ENCODE measurements at places on chromosomes 1 and 21.

GRCh38 chr1:26772687-26773086, 15.1 kb upstream of the PIGV start:
- H3K36me3 ChIP-seq = peaks cover 11% of the 10 kb centered on the region
- no peak for DNase-seq
- H3K27me3 ChIP-seq = peaks cover 8% of the 10 kb centered on the region
- H3K4me1 ChIP-seq = peaks cover 8% of the 10 kb centered on the region

DNA sequence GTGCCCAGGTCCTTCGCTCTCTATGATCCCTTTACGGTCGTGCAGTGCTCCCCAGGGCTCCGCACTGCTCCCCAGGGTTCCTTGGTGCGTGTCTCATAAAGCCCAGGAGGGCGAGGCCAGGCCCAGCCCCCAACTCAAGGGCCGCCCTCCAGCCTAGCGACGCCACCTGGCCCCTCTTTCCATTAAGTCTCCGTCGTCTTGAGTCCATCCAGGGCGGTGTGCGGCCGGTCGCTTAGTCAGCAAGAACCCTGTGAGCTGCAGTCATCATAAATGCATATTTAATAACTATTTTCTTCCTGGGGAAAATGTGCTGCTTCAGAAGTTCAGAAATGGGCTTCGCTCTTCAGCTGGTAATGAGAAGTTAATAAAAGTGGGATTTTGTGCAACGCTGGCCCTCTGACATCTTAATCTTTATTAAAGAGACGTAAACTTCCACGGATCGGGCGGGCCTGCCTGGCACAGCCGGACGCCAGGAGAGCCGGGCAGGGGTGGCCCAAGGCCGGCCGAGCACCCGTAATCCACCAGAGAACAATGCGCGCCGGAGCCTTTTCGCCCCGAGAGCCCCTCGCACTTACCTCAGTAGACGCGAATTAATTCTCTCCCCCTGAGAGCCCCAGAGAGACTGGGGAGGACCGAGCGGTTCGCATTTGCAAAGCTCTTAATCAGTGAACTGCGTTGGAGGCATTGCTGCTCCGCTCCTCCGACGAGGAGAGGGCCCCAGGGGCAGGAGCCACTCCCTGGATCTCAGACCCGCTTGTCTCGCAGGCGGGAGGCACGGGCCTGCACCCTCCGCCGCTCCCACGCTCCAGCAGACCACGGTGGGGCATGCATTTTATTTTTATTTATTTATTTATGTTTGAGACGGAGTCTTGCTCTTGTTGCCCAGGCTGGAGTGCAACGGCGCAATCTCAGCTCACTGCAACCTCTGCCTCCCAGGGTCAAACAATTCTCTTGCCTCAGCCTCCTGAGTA, 188.3 kb upstream of the ARHGEF16 start:
- no peak overlapping the region for H3K4me3 ChIP-seq
- peaks cover 9% of the 10 kb centered on the region for H3K36me3 ChIP-seq
- peaks cover 13% of the 10 kb centered on the region for H3K27me3 ChIP-seq
- H3K4me1 ChIP-seq = peaks cover 2% of the 10 kb centered on the region

DNA sequence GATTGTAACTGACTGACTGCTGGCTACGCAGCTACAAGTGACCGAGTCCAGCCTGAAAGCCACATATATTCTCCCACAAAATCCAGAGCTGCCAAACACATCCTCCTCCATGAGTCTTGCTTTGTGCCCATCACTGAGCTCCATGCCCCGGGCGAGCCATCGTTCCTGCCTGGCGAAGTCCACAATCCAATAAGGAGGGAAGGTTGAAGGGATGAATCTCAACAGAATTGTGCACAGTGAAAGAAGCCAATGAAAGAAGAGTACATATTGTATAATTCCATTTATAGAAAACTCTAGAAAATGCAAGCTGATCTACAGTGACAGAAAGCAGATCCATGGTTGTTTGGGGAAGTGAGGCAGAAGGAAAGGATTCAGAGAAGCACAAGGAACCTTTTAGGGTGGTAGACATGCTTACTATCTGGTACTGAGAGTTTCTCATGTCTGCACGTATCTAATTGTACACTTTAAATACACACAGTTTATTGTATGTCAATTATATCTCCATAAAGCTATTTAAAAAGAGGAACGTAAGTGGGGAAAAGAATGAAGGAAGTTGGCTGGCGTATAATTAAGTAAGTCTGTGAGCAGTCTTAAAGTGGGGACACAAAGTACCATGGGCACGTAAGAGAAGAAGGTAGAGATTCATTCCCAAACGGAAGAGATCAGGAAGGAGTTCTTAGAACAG, 115.9 kb upstream of the JUN start:
- H3K27me3 ChIP-seq = peaks cover 5% of the 10 kb centered on the region
- no peaks in the 10 kb centered on the region for H3K36me3 ChIP-seq
- H3K4me3 ChIP-seq = no peak overlapping the region
- DNase-seq = no peak

GRCh38 chr1:71054281-71054731, 6.7 kb upstream of the PTGER3 start:
- H3K27me3 ChIP-seq = no peaks in the 10 kb centered on the region
- no peak overlapping the region for H3K4me3 ChIP-seq
- no peaks in the 10 kb centered on the region for H3K4me1 ChIP-seq
- no peak for DNase-seq
- H3K36me3 ChIP-seq = no peaks in the 10 kb centered on the region
- no peak overlapping the region for H3K27ac ChIP-seq

DNA sequence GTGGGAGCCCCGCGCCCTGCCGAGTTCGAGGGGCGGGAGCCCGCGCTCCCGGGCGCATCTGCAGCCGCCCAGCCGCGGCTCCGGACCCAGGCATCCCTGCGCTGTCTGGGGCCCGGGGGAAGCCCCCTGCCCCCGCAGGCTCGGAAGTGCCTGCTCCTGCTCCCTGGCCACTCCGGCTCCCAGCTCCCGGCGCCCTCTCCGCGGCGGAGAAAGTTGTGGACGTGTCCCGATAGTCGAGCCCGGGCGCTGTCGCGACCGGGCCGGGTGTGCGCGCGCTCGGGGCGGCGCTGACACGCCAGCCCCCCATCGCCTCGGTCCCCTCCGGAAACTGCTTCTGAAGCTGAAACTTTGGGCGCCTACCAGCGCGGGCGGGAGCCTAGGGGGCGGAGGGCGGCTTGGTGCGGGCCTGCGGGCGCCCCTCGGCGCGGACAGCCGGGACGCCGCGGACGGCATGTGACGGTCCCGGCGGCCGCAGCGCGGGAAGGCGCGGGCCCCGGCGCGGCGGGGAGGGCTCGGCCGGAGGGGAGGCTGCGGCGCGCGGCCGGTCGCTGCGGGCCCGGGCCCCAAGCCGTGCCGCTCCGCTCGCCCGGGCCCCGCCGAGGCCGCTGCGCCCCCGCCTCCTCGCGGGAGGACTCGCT, 515 bp downstream of the MAN1C1 start:
- no peaks in the 10 kb centered on the region for H3K36me3 ChIP-seq
- peaks cover 12% of the 10 kb centered on the region for H3K27me3 ChIP-seq
- peaks cover 6% of the 10 kb centered on the region for H3K4me1 ChIP-seq
- no peak overlapping the region for H3K4me3 ChIP-seq

- H3K4me3 ChIP-seq = no peak overlapping the region
- peaks cover 2% of the 10 kb centered on the region for H3K27me3 ChIP-seq
- H3K36me3 ChIP-seq = no peaks in the 10 kb centered on the region
- peaks cover 10% of the 10 kb centered on the region for H3K4me1 ChIP-seq
- H3K27ac ChIP-seq = no peak overlapping the region
- no peak for DNase-seq
Observed at GRCh38 chr21:27077501-27077900, 110.6 kb upstream of the ADAMTS5 start.

DNA sequence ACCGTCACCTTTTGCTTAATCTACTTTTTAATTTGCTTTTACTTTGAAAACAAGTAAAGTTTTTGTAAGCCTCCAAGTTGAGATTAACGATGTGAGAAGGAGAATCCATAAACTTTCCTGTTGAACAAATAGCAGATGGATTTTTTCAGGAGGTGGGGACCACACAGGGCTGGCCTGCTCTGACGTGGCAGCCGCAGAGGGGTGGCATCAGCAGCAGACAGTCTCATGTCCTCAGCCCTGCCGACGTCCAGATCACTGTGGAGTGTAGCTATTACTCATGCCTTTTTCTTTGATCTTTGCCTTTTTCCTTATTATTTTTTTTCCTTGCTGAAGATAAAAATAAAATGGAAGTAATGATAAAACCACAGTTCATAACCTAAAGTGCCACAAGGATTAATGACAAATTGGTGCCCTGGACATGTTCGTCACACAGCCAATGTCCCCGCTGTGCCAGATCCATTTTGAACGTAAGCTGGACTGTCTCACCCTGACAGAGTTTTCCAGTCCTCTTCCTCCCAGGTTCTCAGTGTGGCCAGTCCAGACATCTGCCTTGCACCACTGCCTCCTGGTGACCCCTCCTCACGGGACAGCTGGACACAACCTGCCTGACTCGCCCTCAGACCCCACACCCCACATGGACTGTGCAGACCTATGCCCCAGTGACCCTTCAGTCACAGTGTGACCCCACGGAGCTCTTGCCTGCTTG, 15.4 kb upstream of the ZBTB21 start:
- no peaks in the 10 kb centered on the region for H3K36me3 ChIP-seq
- DNase-seq = no peak
- no peak overlapping the region for H3K27ac ChIP-seq
- peaks cover 10% of the 10 kb centered on the region for H3K27me3 ChIP-seq

DNA sequence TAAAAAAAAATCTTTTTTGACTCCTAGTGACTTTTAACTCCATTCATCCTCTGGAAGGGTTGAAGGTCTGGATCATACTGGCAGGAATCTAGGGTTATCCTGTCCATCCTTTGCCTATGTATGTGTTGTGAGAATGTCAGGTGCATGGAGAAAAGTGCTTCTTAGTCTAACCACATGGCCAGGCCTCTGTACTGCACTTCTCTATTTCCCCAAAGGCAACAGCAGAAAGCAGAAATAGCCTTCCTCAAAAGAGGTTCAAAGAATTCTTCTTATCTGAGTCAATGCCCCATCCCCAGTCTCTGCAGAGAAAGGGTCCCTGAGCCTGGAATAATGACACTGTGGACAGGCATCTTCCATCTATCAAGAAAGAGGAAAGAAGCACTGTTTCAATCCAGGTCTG, 85.7 kb upstream of the CD34 start:
- no peaks in the 10 kb centered on the region for H3K4me1 ChIP-seq
- H3K27me3 ChIP-seq = no peaks in the 10 kb centered on the region
- H3K4me3 ChIP-seq = no peak overlapping the region
- no peak for DNase-seq

- H3K27ac ChIP-seq = no peak overlapping the region
- no peak for DNase-seq
- H3K4me1 ChIP-seq = peaks cover 2% of the 10 kb centered on the region
- peaks cover 14% of the 10 kb centered on the region for H3K36me3 ChIP-seq
- H3K4me3 ChIP-seq = no peak overlapping the region
- peaks cover 2% of the 10 kb centered on the region for H3K27me3 ChIP-seq
Observed at GRCh38 chr1:14648896-14649855, 50.7 kb downstream of the KAZN start.

GRCh38 chr1:3109355-3109754, 40.4 kb downstream of the PRDM16 start:
- H3K36me3 ChIP-seq = peaks cover 6% of the 10 kb centered on the region
- no peak overlapping the region for H3K27ac ChIP-seq
- H3K4me1 ChIP-seq = peaks cover 4% of the 10 kb centered on the region

DNA sequence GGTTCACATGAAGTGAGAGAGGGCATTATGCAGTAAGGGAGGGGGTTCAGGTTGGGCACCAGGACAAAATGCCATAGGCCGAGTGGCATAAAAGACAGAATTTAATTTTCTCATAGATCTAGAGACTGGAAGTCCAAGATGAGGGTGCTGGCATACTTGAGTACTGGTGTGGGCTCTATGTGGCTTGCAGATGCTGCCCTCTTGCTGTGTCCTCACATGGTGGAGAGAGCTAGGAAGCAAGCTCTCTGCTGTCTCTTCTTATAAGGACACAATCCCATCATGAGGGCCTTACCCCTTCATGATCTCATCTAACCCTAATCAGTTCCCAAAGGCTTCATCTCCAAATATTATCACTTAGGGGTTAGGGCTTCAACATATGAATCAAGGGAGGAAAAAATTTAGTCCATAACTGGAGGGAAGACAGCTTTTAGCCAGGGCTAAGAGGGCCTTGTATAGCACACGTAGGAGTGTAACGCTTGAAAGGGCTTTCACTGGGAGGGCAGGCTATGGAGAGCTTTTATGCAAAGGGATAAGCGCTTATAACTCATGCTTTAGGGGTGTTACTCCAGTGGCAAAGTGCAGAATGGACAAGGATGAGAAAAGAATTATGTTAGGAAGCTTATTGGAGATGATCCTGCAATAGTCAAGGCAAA, 64.5 kb downstream of the PLPPR5 start:
- no peak overlapping the region for H3K27ac ChIP-seq
- no peaks in the 10 kb centered on the region for H3K27me3 ChIP-seq
- H3K36me3 ChIP-seq = no peaks in the 10 kb centered on the region
- no peak overlapping the region for H3K4me3 ChIP-seq
- DNase-seq = no peak
- no peaks in the 10 kb centered on the region for H3K4me1 ChIP-seq

DNA sequence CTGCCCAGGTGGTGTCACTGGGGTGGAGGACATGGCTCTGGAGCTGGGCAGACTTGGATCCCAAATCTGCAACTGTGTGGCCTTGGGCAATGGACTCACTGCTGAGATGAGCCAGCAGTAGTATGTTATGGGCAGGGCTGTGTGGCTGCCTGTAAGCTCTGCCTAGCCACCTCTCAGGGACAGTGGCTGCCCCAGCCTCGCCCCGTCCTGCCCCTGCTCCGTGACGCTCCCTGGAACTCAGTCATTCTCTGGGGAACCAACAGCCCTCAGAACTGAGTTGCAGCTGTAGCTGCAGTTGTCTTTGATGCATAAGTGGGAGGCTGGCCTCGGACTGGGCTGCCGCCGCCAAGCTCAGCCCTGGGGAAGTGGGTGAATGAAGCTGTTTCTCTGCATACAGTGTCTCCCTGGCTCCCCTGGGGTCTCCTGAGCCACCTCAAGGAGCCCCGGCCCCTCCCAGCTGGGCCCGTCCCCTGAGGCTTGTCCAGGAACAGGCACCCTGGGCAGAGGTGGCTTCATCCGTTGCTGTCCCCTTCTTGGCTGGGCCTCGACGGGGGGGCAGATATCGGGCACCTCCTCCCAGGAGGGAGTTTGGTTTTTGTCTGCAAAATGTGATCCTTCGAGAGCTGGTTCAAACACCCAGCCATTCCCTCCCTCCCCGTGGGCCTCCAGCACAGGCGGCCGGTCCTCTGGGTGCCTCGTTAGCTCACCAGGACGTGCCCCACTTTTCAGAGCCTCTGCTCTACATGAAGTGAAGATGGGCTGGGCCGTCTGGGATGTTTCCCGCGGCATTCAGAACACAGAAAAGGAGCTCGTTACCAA, 26.2 kb upstream of the PLCH2 start:
- no peaks in the 10 kb centered on the region for H3K36me3 ChIP-seq
- H3K27ac ChIP-seq = no peak overlapping the region
- no peak for DNase-seq
- peaks cover 12% of the 10 kb centered on the region for H3K4me1 ChIP-seq
- H3K27me3 ChIP-seq = peaks cover 6% of the 10 kb centered on the region
